H1 (cell line): ENCODE measurements at places on chromosomes 4 and X.

- no peak for DNase-seq
Measured at GRCh38 chr4:77859256-77859655, 3.4 kb upstream of the MRPL1 start.

DNA sequence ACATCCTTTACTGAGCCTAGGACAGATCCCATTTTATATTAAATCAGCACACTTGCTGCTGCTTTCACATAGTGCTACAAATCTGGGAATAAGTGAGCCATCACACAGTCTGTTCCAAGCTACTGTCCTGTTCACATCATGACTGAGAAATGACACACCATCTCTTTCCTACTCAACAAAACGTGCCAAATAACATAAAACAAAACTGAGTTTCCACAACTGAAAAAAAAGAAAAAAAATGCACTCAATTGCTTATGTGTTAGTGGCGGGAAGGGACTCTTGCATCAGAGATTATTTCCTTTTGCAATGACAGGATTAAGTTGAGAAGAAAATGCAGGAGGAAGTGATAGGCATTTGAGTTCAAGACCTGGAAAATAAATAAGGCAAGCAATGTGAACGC lies 109.0 kb downstream of the SHROOM4 start:
- no peak for DNase-seq

GRCh38 chrX:12497832-12498591 lies 293.2 kb upstream of the PRPS2 start:
- no peak for DNase-seq

DNA sequence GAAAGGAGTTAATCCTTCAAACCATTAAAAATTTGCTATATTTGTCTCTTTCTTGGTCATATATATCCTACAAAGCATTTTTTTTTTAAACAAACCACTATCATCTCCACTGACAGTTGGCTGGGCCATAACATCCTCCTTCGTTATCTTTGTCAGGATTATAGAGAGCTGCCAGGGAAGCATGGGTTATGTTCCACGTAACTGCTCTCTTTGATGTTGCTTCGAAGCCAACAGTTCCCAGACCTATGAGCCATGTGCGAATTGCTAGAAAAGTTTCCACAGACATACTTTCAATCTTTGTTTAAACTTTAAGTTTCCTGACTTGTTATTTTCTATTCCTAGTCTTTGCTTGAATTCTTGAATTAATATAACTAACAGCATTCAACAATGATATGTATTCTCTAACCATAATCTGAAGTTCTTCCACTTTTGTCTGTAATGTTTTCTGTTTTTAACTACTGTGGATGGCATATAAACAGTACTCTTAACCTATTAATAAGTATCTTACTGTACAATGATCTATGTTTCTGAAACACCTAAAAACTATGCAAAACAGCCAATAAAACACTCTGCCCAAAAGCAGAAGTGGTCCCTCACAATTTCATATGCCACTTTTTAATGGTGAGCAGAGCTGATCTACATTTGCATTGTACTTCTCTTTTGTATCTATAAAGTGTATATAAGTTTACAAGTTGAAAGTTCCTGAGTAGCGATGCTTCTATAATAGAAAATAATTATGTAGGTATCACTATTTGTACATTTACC lies 37.9 kb downstream of the EREG start:
- no peak for DNase-seq

- DNase-seq, result no peak
Measured at GRCh38 chr4:106056914-106057313, 161.6 kb downstream of the NPNT start.

- peak; percentile 54 for DNase-seq
Measured at GRCh38 chr4:94757192-94758140, at the start of gene BMPR1B. Gene BMPR1B (plus strand): TSS chr4:94757955. CDS start chr4:95104425, 346,470 bp downstream.

DNA sequence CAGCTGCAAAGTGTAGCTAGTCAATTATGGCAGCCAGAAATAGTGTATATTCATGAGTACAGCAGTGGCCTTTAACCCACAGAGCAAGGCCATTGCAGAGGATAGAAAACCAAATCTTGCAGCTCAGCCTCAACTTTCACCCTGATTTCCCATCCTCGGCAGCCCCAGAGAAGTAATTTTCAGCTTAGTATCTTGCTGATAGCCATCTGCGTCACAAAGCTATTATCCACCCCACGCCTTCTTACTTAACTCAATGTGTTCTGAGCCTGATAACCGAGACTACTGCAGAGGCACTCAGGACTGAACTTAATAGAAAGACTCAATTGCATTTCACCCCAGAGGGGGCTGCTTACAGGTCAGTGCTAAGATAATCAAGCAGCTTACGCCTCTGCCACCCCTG lies 174.5 kb upstream of the MAOA start:
- DNase-seq, result no peak
